Activated naive CD8-positive, alpha-beta T cell treated with anti-CD3 and anti-CD28 coated beads for 36 hours (primary cell): ENCODE measurements at places on chromosomes 4 and X. TPM values are rescaled to one million over a fixed set of nuclear protein-coding genes. Genes with fewer than 3 reads are reported as not detected.

The DDX60 gene
- total RNA-seq = 22.7 TPM

The CXCL5 gene
- total RNA-seq = not detected

The MAGEB10 gene
- total RNA-seq = not detected

DNA sequence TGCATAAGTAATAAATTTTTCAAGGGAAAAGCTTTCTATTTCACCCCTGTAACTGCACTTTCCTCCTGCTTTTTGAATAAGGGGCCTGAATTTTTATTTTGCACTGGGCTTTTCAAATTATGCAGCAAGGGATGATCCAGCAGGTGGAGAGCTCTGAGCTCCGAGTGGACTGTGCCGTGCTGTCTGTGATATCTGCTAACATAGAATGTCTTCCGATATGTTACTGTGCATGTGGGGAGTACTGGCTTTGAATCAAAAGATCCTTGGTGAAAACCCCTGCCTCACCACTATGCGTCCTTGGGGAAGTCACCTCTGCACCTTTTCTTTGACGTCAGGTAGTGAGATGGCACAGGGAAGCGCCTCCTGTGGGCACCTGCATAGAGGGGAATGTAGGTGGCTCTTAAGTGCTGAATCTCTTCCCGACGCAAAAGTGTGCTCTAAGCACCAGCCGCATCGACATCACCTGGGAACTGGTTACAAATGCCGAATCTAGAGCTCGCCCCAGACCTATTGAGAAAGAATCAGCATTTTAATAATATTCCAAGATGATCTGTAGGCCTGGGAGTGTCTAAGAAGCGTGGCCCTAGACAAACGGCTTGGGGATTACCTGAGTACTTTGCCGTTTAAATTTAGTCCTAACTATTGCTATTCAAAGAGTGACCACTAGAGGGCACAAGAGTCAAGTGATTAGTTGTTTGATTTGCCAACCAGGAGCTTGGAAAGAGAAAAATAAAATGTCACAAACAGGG is 19.2 kb upstream of the WFS1 start:
- no peak overlapping the region for H3K4me3 ChIP-seq
- no peak for DNase-seq
- no peak overlapping the region for H3K27ac ChIP-seq
- peaks cover 35% of the 10 kb centered on the region for H3K27me3 ChIP-seq

DNA sequence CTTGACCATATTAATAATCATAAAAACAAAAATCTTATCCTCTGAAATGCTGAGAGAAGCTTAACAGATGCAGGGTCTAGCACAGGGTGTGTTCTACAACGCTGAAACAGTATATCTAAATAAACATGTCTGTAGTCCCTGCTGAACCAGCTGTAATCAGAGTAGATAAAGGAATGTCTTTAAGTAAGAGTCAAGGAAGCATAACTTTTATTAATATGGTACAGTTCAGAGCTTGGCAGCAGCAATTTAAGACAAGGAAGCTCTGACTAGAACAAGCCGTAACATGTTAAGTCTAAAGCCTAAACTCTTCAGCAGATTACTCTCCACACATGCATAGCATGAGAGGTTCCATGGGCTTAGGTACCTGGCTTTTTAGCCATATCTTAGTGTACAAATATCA is 36.1 kb downstream of the NFKB1 start:
- H3K4me3 ChIP-seq = no peak overlapping the region
- H3K4me1 ChIP-seq = peaks cover 71% of the 10 kb centered on the region
- no peak for DNase-seq
- peaks cover 57% of the 10 kb centered on the region for H3K36me3 ChIP-seq
- H3K27me3 ChIP-seq = no peaks in the 10 kb centered on the region

DNA sequence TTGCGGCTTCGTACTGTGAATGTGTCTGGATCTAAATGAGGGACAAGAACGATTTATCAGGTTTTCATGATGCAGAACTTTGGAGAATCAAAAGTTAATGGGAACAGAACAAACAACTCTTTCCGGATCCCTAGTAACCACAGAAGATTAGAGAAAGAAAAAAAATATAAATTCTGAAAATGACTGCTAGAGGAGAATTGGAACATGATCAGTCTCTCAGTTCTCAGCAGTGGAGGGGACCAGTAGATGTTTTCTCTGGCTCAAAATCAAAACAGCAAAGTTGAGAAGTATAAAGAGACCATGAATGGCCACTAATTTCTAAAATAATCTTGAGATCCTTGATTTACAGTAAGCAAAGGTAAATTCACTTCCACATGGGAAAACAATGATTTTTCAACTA is 38.1 kb upstream of the GK2 start:
- no peak for DNase-seq
- no peak overlapping the region for H3K27ac ChIP-seq
- no peaks in the 10 kb centered on the region for H3K36me3 ChIP-seq
- H3K4me3 ChIP-seq = no peak overlapping the region
- peaks cover 3% of the 10 kb centered on the region for H3K27me3 ChIP-seq

- H3K27me3 ChIP-seq = peaks cover 37% of the 10 kb centered on the region
- H3K27ac ChIP-seq = no peak overlapping the region
- H3K4me3 ChIP-seq = no peak overlapping the region
- H3K36me3 ChIP-seq = peaks cover 2% of the 10 kb centered on the region
- H3K4me1 ChIP-seq = peaks cover 6% of the 10 kb centered on the region
Measured at GRCh38 chr4:186061921-186062320, 7.0 kb upstream of the TLR3 start.

DNA sequence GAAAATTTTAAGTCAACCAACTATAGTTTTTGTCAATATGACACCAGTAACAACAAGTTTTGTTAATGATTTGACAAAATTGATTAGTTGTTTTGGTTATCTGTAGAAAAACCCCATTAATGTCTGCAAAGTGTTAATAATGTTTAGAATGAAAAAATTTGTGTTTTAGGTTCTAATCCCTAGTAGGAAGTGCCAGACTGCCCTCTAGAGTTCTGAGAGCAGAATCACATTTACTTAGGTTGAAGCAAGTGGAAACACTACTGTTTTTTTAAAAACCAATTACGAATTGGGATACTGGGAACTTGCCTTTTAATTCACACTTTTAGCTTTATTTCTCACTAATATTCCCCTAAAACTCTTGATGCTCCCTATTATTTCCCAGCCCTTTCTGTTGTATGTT is 101.1 kb upstream of the CYLC1 start:
- H3K36me3 ChIP-seq = no peaks in the 10 kb centered on the region
- H3K4me3 ChIP-seq = no peak overlapping the region
- H3K4me1 ChIP-seq = no peaks in the 10 kb centered on the region
- no peak for DNase-seq

DNA sequence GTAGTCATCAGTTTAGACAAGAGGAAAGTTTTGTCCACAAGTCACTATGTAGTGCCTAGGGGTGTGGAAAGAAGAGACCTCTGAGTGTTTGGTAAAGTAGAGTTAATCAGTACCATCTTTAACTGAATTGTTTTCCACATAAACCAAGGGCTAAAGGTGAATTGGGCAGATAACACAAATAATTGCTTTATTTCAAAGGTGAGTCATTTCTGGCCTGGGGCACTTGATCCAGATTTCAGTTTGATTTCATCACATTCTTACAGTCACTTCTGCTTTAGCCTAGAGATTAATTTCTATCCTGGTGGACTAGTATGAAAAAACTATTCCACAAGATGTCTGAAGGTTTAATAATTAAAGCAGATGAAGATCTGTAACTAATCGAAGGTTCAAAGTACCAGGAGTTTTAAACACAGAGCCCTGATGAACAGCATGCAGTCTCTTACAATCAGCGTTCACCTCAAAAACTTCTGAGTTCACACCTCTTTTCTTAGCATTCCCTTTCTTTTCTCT is 74.5 kb upstream of the BOD1L1 start:
- DNase-seq = no peak
- no peaks in the 10 kb centered on the region for H3K4me1 ChIP-seq
- no peaks in the 10 kb centered on the region for H3K36me3 ChIP-seq
- no peak overlapping the region for H3K4me3 ChIP-seq

DNA sequence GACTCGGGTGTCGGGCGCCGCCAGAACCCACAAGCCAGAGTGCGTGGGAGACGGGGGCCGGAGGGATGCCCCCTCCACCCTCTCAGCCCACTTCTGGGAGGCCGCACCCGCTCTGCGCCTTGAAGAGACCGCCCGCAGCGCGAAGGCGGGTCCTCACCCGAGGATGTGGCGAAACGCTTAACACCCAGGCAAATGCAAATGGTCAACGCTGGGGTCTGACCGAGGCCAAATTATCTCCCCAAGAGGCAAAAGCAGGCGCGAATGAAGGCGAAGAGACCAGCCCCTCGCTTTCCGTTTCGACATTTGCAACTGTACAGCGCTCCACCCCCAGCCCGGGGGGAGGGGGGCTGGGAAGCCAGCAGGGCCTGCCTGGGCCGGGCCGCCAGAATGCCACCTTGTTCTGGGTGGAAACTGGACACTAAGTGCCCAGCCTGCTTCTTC is 137.7 kb upstream of the ZIC3 start:
- peaks cover 88% of the 10 kb centered on the region for H3K27me3 ChIP-seq
- no peak for DNase-seq
